ENCODE measurements at places on chromosomes 16 and 17. TPM values are rescaled to one million over a fixed set of nuclear protein-coding genes. Genes with fewer than 3 reads are reported as not detected.

Gene TMC6
- polyA plus RNA-seq = 50.0 TPM

Gene RNFT1
- polyA plus RNA-seq = 13.4 TPM

Gene AURKB
- polyA plus RNA-seq = 28.2 TPM

DNA sequence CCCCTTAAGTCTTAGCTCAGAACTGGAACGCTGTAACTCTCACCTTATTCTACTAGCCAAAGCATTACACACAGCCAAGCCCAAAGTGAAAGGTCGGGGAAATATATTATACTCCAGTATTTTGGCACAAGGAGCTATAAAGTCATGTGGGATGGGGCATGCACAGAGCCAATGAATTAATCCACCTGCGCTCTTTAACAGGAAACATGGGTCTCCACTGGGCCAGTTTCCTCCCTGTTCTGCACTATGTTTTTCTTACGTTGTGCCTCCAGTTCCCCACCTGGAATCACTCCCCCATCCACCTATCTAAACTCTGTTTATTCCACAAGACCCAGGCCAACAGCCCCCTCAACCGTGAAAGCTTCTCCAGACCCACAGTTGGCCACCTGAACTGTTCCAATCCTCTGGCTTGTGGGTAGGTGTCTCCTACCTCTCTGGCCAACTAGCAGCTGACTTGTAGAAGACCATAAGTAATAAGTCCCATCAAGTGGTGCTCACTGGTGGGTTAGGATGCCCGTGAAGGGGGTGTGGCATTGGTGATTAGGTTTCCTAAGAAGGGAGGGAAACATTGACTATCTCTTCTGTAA is 286.9 kb downstream of the NPIPA8 start:
- no peak for DNase-seq
- no peak overlapping the region for H3K27ac ChIP-seq
- H3K36me3 ChIP-seq = no peaks in the 10 kb centered on the region
- no peaks in the 10 kb centered on the region for H3K4me1 ChIP-seq
- no peak overlapping the region for H3K4me3 ChIP-seq
